ENCODE measurements at places on chromosomes 11 and 22.

DNA sequence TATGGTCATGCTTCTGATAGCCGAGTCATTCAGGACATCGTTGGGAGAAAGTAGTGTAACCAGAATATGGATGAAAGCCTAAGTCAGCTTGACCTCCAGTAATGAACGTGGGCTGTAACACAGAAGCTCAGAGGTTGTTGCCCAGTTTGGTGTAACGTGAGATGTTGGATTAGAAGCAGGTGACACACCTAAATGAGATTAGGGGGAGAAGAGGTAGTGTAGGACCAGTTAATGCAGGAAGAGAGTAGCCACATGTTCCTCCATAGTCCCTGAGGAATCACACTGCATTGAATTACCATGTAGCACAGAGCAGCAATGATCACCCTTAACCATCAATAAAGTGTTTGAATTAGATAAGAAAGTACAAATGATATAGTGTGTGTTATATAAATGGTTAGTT, 20.4 kb downstream of the FBXO7 start:
- DNase-seq, result no peak

- no peak for DNase-seq
Observed at GRCh38 chr22:43567691-43568324, 156.0 kb downstream of the MPPED1 start.

DNA sequence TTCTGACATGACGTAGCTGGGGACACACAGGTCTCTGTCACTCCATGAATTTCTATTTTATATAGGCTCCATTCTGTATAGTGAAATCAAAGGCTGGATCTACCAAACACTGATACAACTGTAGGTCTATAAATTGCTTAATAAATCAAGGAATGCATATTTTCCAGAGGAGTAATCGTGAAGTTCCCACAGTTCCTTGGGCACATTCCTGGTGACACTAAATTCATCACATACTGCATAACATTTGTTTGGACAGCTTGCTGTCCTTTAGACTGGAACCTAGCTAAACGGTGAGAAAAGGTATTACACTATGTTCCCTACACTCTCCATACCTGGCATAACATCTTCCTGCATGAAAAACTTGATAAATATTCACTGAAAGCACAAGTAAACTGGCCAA, 41.6 kb upstream of the UCP3 start:
- no peak for DNase-seq

- DNase-seq, result no peak
Observed at GRCh38 chr11:3108183-3108721, 51.0 kb upstream of the CARS1 start.

GRCh38 chr11:60977224-60977623, 5.7 kb downstream of the CD6 start:
- no peak for DNase-seq

DNA sequence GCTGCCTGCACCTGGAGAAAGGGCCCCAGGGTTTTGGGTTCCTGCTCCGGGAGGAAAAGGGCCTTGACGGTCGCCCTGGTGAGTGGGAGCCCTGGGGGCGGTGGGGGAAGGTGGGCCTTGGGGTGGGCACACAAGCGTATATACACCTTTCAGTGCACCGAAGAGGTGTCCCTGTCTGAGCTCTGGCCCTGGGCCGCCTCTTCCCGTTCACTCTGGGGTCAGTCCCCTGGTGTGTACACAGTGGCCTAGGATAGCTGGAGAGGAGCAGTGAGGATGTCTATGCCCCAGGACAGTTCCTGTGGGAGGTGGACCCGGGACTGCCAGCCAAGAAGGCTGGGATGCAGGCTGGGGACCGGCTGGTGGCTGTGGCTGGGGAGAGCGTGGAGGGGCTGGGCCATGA, 2.8 kb downstream of the NHERF4 start:
- DNase-seq, result no peak

- DNase-seq, result no peak
Observed at GRCh38 chr11:45877845-45878244, 7.6 kb upstream of the MAPK8IP1 start.

- no peak for DNase-seq
Observed at GRCh38 chr11:12023015-12023414, 14.6 kb upstream of the DKK3 start.

GRCh38 chr11:125313271-125314219, 149.0 kb downstream of the PKNOX2 start:
- peak; percentile 66 for DNase-seq

DNA sequence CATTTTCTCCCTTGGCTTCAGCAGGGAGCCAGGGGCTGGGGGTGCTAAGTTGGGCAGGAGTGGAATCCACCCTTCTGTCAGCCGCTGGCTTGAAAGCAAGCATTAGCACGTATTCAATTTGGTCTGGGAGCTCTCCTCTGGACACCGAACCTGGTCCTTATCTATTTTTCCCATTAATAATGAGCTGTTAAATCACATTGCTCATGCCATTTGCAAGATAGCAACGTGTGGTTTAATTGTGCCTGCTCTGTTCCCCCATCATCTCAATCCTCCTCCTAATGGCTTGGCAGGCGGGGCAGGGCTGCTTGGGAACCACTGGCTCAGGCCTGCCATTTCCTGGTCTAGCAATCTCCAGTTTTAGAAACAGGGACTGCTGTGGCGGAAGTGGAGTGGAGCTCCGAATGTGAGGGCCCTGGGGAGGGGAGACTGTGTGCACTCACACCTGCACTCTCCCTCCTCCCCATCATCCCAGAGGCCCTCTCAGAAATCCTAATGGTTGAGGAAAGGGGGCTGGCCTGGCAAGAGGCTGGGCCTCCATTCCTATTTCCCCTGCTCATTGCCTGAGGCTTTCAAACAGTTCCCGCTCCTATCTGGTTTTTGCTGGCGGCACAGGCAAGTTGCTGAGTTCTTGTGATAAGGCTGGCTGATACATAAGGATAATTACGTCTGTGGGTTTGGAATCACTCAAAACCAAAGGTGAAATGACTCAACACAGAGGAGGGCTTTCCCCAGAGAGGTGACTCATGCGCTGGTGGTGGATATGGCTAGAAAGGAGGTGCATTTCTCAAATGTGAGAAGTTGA, 201.2 kb upstream of the E2F8 start:
- peak; percentile 82 for DNase-seq

- peak; percentile 88 for DNase-seq
Observed at GRCh38 chr22:50190182-50190940, 4.6 kb downstream of the TRABD start.

GRCh38 chr11:57163160-57163868, 18.4 kb upstream of the LRRC55 start:
- no peak for DNase-seq

DNA sequence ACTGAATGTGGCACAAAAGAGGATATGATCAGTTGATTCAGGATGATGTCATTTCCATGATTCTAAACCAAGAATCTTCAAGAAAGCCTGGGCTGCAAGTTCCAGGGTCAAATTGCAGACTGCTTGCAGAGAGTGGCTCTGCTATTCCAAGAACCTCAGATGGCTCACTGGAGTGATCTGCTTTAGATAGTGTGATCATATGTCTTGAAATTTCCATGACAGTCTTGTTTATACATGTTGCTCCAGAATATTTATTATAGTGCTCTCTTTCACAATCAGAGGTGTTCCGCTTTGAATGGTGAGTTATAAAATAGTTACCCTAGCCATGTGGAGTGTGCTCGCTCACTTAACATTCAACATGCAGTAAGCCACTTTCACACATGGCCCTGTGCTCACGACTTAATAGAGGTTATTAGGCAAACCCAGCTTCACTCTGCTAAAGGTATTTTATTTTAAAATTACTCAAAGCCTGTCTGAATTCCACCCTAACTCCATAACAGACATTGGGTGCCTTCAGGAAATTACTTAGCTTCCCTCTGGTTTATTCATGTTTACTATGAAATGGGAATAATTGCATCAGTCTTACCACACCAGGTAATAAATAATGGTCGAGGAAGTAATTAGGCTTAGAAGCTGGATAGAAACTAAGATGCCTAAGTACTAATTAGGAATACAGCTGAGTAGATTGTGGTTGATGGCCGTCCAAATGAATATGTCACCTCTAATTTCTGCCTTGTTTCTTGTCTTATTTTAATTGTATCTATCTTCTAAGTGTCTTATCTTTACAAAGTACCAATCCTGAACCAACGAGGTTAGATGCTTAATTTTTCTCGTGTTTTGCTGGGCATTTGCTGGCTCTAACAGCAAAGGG, 187.9 kb downstream of the ETS1 start:
- DNase-seq, result no peak

- DNase-seq, result no peak
Observed at GRCh38 chr22:17012267-17012666, 4.2 kb upstream of the GAB4 start.

DNA sequence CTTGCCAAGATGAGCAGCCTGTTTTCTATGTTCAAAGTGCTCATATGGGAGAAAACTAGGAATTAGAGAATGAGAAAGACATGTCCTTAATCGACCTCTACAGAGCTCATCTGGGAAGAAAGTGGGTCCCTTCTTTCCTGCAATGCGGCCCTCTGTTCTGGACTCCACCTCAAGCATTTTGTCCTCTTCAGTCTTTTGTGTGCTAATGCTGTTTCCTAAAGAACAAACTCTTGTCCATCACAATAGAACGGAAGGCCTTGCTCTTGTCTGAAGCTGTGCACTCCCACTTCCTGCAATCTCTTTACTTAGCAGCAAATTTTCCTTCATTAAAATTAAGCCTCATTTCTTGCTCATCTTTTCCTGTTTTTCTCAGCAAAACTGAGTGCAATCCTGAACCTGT, 206.6 kb downstream of the OPCML start:
- no peak for DNase-seq

DNA sequence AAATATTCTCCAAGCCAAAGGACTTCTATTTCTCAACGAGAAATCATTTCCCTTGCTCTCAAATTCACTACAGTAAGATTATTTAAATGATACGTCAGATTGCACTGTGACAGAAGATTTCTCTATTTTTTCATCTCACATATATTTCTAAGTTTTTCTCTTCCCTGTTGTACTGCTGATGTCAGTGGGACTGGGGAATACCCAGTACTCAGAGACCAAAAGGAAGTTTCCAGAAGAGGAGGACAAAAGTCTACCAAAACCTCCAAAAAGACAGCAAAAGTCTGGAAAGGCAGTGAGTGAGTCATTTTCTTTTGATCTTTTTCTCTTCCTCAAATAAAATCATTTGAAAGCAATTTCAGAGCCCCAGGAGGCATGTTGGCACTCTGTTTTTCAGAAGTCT, 149.8 kb upstream of the PITPNB start:
- DNase-seq, result no peak

- peak; percentile 96 for DNase-seq
Observed at GRCh38 chr11:69437001-69437875, 44.2 kb upstream of the LINC01488 start.

- DNase-seq, result no peak
Observed at GRCh38 chr11:41118521-41118920, 340.9 kb downstream of the LRRC4C start.

GRCh38 chr11:11316651-11317230, 36.3 kb downstream of the CSNK2A3 start:
- DNase-seq, result no peak

DNA sequence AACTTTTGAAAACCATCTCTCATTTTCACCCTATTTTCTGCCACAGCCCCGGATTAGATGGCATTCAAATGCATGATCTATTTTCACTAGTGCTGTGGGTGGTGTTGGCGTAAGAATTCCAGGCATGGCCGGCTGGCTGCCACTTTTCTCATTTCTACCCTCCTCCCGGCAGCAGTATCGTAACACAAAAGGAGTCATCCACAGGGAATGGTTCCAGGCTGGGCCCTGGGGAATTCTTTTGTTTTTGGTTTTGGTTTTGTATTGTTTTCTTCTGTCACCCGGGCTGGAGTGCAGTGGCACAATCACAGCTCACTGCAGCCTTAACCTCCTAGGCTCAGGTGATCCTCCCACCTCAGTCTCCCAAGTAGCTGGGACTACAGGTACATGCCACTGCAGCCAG, 13.8 kb downstream of the JAML start:
- peak; percentile 88 for DNase-seq

DNA sequence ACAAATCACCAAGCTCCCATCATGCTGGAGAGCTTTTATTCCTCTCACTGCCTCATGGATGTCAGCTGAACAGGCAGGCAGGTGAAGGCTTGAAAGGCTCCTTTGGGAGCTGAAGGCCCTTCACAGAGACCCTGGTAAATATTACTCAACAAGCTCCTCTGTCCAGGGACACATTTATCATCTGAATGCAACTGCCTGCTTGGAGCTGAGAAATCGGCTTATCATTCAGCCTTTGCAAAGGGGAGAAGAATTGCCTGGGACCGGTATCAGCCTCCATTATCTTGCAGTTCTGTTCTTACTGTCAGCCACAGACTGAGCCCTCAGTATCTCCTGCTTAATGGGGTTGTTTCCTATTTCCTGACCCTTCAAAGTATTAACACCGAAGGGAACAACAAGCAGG, 113.8 kb upstream of the PITPNB start:
- DNase-seq, result no peak

GRCh38 chr11:13053255-13053917, 44.3 kb downstream of the RASSF10 start:
- no peak for DNase-seq

GRCh38 chr22:19933341-19934241, 8.0 kb upstream of the COMT start:
- no peak for DNase-seq

GRCh38 chr22:45686004-45686403, 14.4 kb downstream of the ATXN10 start:
- no peak for DNase-seq

DNA sequence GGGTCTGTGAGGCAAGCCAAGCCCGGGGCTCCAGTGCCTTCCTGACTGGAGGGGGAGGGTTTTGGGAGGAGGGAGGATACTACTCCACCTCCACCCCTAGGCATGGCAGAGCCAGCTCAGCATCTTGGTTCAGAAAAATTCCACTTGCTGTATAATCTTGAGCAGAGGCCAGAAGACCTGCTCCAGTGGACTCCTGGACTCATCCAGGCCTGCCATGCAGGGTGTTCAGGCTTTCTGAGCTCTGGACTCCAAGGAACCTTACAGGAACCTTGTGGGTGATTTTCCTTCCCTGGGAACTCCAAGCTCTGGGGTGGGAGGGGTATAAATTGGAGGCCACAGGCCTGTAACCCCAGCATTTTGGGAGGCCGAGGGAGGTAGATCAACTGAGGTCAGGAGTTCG, 9.4 kb downstream of the CSDC2 start:
- DNase-seq, result no peak

GRCh38 chr11:64356498-64357411, 2.2 kb upstream of the RPS6KA4 start:
- DNase-seq, result peak; percentile 92

DNA sequence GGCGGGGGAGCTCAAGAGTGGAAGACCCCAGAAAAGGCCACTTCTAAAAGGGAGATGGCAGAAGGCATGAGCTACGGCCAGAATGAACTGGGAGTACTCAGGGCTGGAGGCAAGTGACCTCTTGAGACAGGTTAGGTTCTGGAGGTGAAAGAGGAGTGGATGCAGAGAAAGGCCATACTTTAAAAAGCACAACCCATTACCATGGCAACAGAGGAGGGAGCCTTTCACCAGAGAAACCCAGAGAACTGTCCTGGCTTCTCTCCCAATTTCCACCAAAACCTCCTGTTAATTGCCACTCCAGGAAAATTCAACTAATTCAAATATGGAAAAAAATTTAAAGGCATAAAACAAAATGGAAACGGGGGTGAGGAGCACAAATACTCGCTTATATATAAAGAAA, 15.8 kb downstream of the A4GALT start:
- DNase-seq, result no peak

Data from ELF-1 (cell line).